ENCODE measurements at places on chromosomes 6 and 20. TPM values are rescaled to one million over a fixed set of nuclear protein-coding genes. Genes with fewer than 3 reads are reported as not detected.

GRCh38 chr6:46628498-46628897 lies 24.1 kb downstream of the CYP39A1 start:
- no peaks in the 10 kb centered on the region for H3K36me3 ChIP-seq
- H3K4me1 ChIP-seq, result no peaks in the 10 kb centered on the region
- H3K4me3 ChIP-seq, result no peak overlapping the region
- no peaks in the 10 kb centered on the region for H3K27me3 ChIP-seq
- H3K27ac ChIP-seq, result no peak overlapping the region

DNA sequence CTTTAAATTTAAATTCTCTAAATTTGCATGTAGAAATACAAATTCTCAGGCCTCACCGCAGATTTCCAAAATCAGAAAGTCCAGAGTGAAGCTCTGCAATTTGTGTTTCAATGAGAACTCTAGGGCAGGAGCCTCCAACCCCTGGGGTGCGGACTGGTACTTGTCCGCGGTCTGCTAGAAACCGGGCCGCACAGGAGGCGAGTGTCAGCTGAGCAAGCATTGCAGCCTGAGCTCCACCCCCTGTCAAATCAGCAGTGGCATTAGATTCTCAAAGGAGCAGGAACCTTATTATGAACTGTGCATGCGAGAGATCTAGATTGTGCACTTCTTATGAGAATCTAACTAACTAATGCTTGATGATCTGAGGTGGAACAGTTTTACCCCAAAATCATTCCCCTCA lies 203.0 kb upstream of the PCSK2 start:
- no peak for DNase-seq
- H3K4me1 ChIP-seq, result no peaks in the 10 kb centered on the region
- H3K27ac ChIP-seq, result no peak overlapping the region
- H3K36me3 ChIP-seq, result no peaks in the 10 kb centered on the region
- no peaks in the 10 kb centered on the region for H3K27me3 ChIP-seq
- H3K4me3 ChIP-seq, result no peak overlapping the region

The MEI4 gene
- not detected for total RNA-seq

The GNMT gene
- total RNA-seq, result 7.0 TPM

All from HepG2 (cell line).